ENCODE measurements at places on chromosomes 16 and 17.

- DNase-seq, result no peak
These were observed 39.4 kb downstream of the CAPNS2 start for GRCh38 chr16:55605754-55606336.

- no peak for DNase-seq
These were observed 34.9 kb upstream of the ZC3H18 start for GRCh38 chr16:88535191-88535856.

DNA sequence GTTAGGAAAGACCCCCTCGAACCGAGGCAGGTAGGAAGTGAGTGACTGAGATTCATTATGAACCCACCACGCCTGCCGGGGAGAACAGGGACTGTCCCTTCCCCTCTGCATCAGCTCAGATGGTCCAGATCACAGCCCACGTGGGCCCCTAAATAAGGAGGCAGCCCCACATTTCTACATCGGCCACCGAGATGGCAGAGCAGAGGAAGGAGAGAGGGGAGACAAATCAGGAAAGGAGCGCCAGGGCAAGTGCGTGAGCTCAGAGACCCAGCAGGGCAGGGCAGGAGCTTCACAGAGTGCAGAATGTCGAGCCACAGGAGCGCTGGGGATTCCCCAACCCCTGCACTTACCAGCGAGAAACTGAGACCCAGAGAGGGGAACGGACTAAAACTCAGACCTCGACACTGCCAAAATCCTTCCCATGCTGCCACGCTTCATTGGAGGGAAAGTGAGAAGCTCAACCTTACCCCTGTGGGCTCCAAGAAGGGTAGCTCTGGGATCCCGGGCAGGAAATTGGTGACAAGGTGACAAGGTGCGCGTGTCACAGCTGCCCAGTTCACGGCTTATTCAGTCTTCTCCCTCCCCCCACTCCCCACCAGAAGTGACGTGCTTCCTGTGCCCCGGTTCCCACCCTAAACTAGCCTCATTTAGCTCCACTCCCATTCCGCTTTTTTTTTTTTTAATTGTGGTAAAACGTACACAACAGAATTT, at the start of gene ICAM2:
Gene ICAM2, minus strand, starts transcription at position 578 of the 711 bp plus-strand sequence. CDS start 13,942 bp downstream, outside the sequence.
- DNase-seq, result peak; percentile 77

DNA sequence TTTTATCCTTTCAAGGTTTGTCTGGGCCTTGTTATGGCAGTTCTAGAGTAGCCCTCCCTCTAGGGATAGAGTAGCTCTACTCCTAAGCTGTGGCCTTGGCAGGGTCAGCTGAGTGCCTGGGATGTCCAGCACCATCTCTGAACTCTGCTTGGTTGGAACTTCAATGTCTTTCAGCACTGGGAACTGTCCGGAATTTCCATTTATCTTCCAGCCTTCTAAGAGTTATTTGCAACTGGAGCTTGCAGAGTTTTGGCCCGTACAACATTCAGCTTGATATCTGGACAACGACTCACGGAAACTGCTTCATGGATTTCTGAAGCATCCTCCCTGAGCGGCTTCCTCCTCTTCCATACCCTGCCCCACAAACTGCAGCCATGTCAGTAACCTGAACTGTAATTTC, 22.9 kb downstream of the MMD start:
- DNase-seq, result no peak

DNA sequence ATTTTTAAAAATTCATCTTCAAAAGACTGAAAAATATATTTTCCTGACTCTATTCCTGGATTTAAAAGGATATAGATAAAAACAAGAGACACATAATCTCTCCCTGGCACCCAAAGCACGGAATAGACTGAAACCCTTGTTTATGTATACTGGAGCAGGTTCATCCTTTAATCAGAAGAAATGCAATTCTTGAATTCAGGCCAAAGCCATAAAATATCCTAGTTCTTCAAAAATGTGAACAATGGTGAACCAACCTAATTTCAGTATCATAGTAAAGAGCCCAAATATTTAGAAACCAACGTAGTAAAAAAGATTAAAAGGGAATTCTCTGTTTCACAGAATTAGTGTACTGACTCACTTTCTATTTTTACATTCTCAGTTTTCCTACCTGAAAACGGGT, 188.5 kb upstream of the C17orf78 start:
- DNase-seq, result no peak

DNA sequence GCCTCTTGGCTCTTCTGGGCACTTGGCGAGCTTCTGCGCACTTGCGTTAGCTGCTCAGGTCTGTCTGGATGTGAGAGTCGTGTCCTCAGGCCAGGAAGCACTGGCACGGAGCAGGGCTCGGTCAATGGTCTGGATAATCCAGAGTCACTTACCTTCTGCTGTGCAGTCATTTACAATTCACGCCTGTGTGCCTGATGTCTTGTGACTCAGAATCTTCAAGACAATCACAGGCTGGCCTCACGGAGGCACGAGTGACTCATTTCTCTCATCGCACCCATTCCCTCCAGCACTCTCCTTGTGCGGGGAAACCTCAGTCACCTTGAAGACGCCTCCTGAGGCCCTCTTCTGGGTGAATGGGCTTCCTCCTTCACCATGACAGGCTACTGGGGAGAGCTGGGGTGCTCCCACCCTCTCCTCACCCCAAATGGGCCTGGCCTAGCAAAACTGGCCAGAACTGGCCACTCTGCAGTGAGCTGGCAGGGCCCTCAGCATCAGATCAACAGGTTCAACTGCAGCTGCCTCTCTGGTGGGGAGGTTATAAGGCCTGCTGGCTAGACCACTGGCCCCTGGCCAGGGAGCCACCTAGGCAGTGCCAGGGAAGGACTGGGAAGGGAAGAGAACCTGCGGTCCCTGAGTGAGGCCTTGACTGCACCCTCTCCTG, 1.9 kb upstream of the CAPN15 start:
- DNase-seq, result no peak

- DNase-seq, result no peak
These were observed 18.1 kb upstream of the DHRS7B start for GRCh38 chr17:21108651-21109050.

GRCh38 chr17:64218066-64218465, 45.0 kb downstream of the TEX2 start:
- no peak for DNase-seq
